H1 (cell line): ENCODE measurements at places on chromosomes 12 and 14.

GRCh38 chr12:52969828-52970569 lies 21.1 kb downstream of the KRT18 start:
- no peak for DNase-seq
- peaks cover 2% of the 10 kb centered on the region; the same call in 1 of the 2 replicates for H3K27me3 ChIP-seq
- H3K4me1 ChIP-seq: peaks cover 4% of the 10 kb centered on the region
- no peaks in the 10 kb centered on the region for H3K36me3 ChIP-seq
- H3K4me3 ChIP-seq: no peak overlapping the region
- no peak overlapping the region for H3K27ac ChIP-seq

DNA sequence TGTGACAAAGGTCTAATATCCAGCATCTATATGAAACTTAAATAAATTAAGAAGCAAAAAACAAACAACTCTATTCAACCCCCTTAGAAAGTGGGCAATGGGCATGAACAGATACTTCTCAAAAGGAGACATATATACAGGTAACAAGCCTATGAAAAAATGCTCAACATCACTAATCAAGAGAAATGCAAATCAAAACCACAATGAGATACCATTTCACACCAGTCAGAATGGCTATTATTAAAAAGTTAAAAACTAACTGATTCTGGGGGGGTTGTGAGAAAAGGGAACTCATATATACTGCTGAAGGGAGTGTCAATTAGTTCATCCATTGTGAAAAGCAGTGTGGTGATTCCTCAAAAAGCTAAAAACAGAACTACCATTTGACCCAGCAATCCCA lies 198.9 kb downstream of the BMP4 start:
- no peak for DNase-seq
- H3K36me3 ChIP-seq: no peaks in the 10 kb centered on the region
- no peaks in the 10 kb centered on the region for H3K4me1 ChIP-seq

GRCh38 chr12:105819549-105819948 lies 319.2 kb downstream of the NUAK1 start:
- H3K27ac ChIP-seq: no peak overlapping the region
- H3K36me3 ChIP-seq: no peaks in the 10 kb centered on the region
- no peaks in the 10 kb centered on the region for H3K4me1 ChIP-seq
- no peak for DNase-seq
- H3K27me3 ChIP-seq: no peaks in the 10 kb centered on the region

DNA sequence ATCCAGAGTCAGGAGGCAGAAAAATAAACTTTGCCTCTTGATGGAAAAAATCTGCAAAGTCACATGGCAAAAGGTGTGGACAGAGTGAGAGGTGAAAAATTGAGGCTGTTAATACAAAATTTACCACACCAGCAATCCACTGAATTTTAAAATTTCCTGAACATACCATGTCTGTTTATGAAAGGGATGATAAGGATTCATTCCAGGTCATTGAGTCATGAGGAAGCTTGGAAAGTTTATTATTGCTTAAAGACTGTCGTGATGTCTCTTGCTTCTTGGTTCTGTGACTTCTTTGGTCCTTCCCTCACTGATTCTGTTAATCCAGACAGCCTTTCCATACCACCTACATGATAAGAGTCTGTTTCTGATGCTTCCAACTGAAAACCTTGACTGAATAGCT lies 73.2 kb downstream of the TTC6 start:
- no peak overlapping the region for H3K27ac ChIP-seq
- H3K27me3 ChIP-seq: no peaks in the 10 kb centered on the region
- DNase-seq: no peak
- H3K4me3 ChIP-seq: no peak overlapping the region
- H3K4me1 ChIP-seq: no peaks in the 10 kb centered on the region

DNA sequence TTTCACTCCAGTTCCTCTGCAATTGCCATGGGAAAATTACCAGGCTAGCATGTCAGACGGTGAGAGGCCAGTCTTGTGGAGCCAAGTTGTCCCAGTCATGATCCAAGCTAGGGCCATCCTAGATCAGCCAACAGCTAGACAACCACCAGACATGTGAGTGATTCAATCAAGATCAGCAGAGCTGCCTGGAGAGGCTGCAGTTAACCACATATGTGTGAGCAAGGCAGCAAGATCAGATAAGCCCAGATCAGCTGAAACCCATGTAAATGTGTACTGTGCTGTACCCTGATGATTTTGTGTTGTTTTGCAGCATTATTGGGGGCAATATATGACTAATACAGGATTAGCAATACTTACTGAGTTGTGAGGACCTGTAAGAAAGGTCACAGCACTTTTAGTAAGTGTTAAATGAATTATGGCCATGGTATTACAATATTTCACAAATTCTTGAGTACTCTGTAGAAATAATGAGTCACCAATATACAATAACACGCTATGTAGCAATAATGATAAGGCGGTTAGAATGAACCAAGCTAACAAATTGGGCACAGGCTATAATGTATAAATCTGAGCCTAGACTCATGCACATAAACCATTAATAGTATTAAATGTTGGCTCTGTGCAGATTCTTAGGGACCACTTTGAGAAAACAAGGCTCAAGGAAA lies 91.4 kb downstream of the SUDS3 start:
- no peak overlapping the region for H3K27ac ChIP-seq
- no peaks in the 10 kb centered on the region for H3K27me3 ChIP-seq
- no peak for DNase-seq
- no peak overlapping the region for H3K4me3 ChIP-seq
- H3K4me1 ChIP-seq: no peaks in the 10 kb centered on the region

DNA sequence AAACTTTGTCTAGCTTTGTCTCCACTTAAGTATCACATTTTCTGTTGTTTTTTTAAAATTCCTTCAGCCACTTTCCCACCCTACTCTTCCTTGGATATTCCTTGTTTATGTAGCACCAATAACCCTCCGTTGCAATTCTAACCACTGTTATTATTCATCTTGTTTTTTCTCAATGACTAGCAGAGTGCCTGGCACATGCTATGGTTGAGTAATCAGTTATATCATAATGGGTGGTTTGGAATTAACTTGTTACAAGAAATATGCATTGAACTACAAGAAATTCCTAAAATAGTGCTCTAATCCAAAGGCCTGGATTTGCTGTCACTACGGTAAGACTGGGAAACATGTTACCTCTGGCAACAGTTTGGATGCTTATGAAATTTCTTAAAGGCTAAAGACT lies 756.6 kb downstream of the NOVA1 start:
- H3K27me3 ChIP-seq: no peaks in the 10 kb centered on the region
- H3K27ac ChIP-seq: no peak overlapping the region
- no peak overlapping the region for H3K4me3 ChIP-seq
- no peaks in the 10 kb centered on the region for H3K36me3 ChIP-seq

DNA sequence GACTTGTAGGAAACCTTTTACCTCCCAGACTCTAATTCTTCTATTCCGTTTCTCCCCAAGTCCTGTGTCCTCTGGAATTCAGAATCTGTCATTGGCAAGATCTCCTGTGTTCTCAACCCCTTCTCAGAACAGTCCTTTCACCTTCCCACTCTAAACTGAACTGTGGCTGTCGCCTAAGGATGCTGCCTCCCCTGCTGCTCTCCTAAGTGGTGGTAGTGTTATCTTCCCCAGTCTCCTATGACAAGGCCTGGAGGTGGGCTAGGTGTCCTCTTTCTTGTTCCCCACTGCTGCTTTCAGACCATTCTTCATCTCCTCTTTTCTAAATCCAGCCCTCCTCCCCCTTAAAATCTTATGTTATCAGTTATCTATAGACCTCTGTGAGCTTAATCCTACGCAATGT lies 397.4 kb downstream of the RAD51B start:
- H3K27me3 ChIP-seq: no peaks in the 10 kb centered on the region
- no peak overlapping the region for H3K27ac ChIP-seq
- H3K4me1 ChIP-seq: no peaks in the 10 kb centered on the region
- H3K4me3 ChIP-seq: no peak overlapping the region

DNA sequence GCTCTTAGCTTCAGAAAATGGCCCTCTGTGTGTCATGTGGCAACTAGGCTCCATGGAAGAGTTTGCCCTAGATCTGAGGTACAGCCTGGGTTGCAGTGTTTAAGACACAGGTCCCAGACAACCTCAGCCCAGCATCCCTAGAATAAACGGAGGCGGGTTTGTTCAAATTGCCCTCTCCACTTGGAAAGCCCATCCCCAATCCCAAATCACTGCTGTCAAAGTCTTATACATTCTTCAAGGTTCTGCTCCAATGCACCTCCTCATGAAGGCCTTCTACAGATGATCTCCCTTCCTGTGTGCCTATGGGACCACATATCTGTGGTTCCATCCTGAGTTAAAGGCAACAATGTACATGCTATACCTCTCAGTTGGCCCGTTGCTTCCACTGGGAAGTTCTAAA lies 289.8 kb downstream of the DPF3 start:
- no peaks in the 10 kb centered on the region for H3K36me3 ChIP-seq
- DNase-seq: no peak
- no peak overlapping the region for H3K27ac ChIP-seq
- peaks cover 11% of the 10 kb centered on the region for H3K4me1 ChIP-seq
- H3K4me3 ChIP-seq: no peak overlapping the region

DNA sequence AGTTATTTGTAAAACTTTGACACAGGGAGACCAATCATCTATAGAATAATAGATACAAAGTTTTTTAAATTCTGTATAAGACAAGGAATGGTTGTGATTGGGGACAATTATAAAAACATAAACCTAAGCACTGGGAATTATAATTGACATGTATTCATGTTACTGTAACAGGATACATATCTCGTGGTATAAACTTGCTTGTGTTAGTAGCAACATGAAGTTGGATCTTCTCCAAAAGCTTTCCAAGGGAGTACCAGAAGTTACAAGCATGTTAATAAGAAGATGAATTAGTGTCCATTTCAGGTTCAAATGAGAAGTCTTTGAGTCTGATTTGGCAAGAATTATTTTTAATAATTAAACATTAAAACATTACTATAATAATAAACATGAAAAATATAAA lies 42.2 kb downstream of the CDKL1 start:
- no peak overlapping the region for H3K27ac ChIP-seq
- H3K4me1 ChIP-seq: peaks cover 2% of the 10 kb centered on the region; the same call in 1 of the 2 replicates
- no peaks in the 10 kb centered on the region for H3K36me3 ChIP-seq
- DNase-seq: no peak

GRCh38 chr14:65057695-65058094 lies 44.6 kb downstream of the MAX start:
- no peak overlapping the region for H3K4me3 ChIP-seq
- H3K36me3 ChIP-seq: peaks cover 15% of the 10 kb centered on the region
- no peak for DNase-seq
- H3K27ac ChIP-seq: no peak overlapping the region
- no peaks in the 10 kb centered on the region for H3K27me3 ChIP-seq
- H3K4me1 ChIP-seq: no peaks in the 10 kb centered on the region

GRCh38 chr14:100388103-100389054 lies 65.2 kb downstream of the SLC25A47 start:
- H3K36me3 ChIP-seq: no peaks in the 10 kb centered on the region
- DNase-seq: no peak

DNA sequence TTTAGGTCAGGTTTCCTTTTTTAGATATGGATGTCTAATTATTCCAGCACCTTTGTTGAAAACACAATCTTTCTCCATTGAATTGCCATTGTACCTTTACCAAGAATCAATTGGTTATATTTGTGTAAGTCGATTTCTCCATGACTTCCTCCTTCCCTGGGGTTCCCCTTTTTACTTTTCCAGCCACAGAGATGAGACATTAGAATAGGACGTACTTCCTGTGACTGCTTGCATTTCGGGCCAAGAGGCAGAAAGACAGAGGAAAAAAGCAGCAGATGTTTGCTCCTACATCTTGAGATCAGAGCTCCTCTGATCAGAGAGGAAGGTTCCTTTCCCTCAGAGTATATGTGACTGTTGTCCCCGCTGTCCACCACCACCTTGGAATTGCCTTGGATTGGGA lies 453.7 kb upstream of the RGS6 start:
- no peak for DNase-seq
- no peak overlapping the region for H3K4me3 ChIP-seq
- H3K27me3 ChIP-seq: no peaks in the 10 kb centered on the region
- 0 out of 2 replicates have a peak overlapping the region, but pooled peaks have one; percentile 21 for H3K27ac ChIP-seq
